ENCODE measurements at places on chromosomes 6 and 20.

- no peak for DNase-seq
These were observed 16.0 kb downstream of the UQCC1 start for GRCh38 chr20:35395728-35396127.

GRCh38 chr6:139334806-139335446 is 39.5 kb downstream of the CITED2 start:
- no peak for DNase-seq

DNA sequence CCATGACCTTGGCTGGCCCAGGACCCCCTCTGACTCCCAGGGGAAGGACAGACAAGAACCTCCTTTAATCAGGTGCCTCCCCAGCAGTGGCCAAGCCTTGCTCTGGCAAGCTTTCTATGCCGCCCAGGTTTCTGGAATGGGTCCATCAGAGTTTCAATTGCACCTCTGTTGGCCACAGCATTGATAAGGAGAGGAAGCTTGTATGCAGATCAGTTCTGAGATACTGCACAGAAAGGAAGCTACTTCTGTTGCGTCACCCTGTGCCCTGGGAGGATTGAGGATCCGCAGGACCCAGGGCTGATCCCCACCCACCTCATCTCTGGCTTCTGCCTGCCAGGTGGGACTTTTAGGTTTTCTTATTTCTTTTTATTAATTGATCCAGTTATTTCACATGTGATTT is 167.2 kb downstream of the TFAP2C start:
- DNase-seq, result no peak

GRCh38 chr20:3167738-3168078 is 5.6 kb downstream of the LZTS3 start:
- no peak for DNase-seq

GRCh38 chr6:43742931-43743632 is 26.9 kb upstream of the VEGFA start:
- DNase-seq, result no peak
